Keratinocyte (primary cell): ENCODE measurements at places on chromosomes 12 and 14.
A peak's percentile ranks its signal among the peaks of the same experiment; 100 is the strongest.

GRCh38 chr14:100891501-100892445 lies 11.7 kb downstream of the RTL1 start:
- no peak for DNase-seq

DNA sequence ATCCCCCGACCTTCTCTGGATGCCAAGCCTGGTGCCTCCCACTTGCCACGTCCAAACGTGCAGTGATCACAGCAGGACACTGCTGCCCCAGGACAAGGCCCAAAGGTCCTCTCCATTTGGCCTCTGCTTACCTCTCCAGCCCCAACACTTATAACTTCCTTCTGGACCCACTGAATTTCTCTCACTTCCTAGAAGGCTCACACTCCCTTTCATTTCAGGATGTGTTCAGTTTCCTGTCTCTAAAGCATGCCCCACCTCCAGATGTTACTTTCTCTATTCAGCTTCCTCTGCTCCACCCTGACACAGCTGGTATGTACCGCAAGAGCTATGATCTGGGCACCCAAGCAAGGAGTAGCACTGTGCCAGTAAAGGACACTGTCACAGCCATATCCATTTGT lies 33.0 kb downstream of the CDKL1 start:
- DNase-seq = no peak

- DNase-seq = no peak
Measured at GRCh38 chr12:125208942-125209341, 143.7 kb downstream of the AACS start.

- DNase-seq = no peak
Measured at GRCh38 chr12:5177731-5178130, 134.1 kb downstream of the KCNA5 start.

- peak; percentile 1 for DNase-seq
Measured at GRCh38 chr12:98973395-98973794, 328.3 kb downstream of the APAF1 start.
